CD4-positive, alpha-beta T cell treated with Interleukin-15 for 4 hours (primary cell): ENCODE measurements at places on chromosomes 4 and X.

DNA sequence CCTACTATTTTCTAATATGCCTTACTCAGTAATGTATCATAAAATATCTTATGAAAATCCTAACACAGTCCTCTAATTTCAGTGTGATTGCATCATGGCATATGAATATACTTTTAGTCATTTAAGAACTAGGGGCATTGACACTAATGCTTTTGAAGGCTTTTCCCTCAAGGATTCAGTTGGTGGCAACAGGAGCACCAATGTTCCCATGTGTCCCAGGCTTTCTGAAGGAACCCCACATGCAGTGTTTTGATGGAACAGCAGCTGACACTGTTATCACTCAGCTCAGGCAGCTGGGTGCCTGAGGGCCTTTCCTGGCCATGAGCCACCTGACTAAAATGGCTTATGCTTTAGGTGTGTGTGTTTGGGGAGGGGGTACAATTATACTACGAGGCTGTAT lies 348.3 kb downstream of the ARHGAP24 start:
- DNase-seq, result no peak

- DNase-seq, result no peak
Observed at GRCh38 chr4:113375964-113376666, 326.7 kb downstream of the ANK2 start.

- no peak for DNase-seq
Observed at GRCh38 chr4:172680691-172681090, 487.9 kb upstream of the GALNT7 start.

DNA sequence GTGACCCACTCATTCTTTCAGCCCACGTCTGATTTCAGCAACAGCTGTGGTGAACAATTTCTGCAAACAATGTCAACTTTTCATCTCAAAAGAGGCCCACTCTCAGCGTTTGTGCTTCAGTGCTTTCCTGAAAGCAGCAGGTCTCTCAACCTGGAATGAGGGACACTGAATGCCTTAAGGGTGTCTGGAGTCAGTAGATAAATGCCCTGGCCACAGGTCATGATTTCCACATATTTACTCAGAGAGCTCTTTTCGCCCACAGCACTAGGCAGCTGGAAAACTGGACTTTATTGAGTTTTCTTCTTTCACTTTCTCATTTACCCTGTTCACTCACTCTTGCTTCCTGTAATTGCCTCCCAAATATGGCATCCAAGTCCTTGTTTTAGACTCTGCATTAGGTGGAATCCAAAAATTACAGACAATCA lies 52.8 kb downstream of the NPFFR2 start:
- DNase-seq, result no peak

- DNase-seq, result no peak
Observed at GRCh38 chr4:675036-675882, 917 bp downstream of the MYL5 start.

GRCh38 chrX:15405846-15406245 lies 21.6 kb upstream of the VEGFD start:
- no peak for DNase-seq

GRCh38 chrX:131477498-131477897 lies 66.4 kb upstream of the OR13H1 start:
- DNase-seq, result no peak
